RPMI8226 (cell line): ENCODE measurements at places on chromosomes 12 and 14.

- DNase-seq: no peak
Measured at GRCh38 chr12:111424793-111425251, 19.1 kb downstream of the SH2B3 start.

DNA sequence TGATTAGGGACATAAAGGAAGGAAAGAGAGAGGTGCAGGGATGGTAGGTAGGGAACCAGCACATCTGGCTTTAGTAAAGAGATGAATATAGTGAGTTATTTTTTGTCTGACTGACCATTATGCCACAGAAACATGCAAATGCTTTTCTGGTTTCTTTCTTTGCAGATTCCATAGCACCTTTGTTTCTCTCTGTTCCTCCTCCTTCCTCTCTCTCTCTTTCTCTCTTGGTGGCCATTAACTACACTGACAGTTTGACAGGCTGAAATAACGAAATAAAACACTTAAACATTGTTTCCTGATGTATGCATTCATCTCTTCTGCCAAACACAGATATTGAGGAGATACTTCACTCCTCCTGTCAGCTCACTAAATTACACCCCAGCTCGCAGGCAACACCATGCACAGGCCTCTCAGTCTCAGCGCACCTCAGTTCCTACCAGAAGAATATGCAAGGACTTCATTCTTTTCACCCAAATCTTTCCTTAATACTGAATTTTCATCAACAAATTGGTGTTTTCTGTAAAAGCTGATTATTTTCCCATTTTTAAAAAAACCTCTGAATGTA lies 406.9 kb upstream of the SOX5 start:
- DNase-seq: no peak

- DNase-seq: no peak
Measured at GRCh38 chr12:67593041-67593440, 55.5 kb upstream of the DYRK2 start.

GRCh38 chr14:70707138-70708038 lies 65.7 kb downstream of the TTC9 start:
- DNase-seq: no peak

- no peak for DNase-seq
Measured at GRCh38 chr14:59274991-59275391, 86.5 kb downstream of the DAAM1 start.

GRCh38 chr12:75862692-75863471 lies 168.7 kb downstream of the PHLDA1 start:
- DNase-seq: no peak

GRCh38 chr12:32273712-32274111 lies 125.6 kb upstream of the FGD4 start:
- DNase-seq: peak; percentile 42

- no peak for DNase-seq
Measured at GRCh38 chr14:33857650-33858049, 93.2 kb downstream of the EGLN3 start.

- DNase-seq: no peak
Measured at GRCh38 chr14:23444314-23444713, 8.9 kb upstream of the MYH7 start.

DNA sequence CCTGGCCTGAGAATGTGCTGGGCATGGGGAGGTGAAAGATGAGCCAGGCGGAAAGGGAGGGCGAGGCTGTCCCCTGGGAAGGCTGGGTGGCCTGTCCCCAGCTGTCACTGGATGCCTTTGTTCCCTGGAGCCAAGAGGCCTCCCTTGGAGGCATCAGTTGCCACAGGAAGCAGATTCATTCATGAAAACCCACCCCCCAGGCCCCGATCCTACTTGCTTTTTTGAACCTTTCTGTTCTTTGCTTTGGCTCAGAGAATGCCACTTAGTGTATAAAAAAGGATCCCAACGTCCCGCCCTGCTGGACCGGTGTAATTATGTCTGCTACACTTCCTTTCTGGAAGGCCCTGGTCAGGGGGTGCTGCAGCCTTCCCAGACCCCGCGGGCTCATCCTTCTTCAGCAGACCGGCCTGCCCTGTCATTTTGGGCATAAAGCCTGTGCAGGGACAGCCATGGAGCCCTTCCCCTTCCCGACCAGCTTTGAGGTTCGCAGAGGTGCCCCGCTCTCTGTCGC lies 220.2 kb downstream of the SLC41A2 start:
- DNase-seq: no peak

DNA sequence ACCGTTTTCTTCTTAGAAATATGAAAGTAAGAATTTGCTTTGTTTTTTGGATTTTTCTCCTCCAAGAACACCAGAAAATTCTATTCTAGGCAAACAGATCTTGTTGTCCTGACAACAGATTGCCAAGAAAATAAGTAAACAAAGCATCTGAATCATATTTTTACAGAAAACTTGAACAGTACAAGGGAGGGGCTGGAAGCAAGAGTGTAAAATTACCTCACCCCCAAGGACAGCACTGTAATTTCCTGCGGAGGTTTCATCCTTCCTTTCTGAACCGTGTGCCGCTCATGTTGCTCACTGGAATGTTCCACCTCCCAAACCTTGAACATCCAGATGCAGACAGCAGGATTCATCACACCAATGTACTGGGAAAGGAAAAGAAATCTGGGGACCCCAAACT lies 5.4 kb upstream of the CAMKK2 start:
- DNase-seq: no peak

DNA sequence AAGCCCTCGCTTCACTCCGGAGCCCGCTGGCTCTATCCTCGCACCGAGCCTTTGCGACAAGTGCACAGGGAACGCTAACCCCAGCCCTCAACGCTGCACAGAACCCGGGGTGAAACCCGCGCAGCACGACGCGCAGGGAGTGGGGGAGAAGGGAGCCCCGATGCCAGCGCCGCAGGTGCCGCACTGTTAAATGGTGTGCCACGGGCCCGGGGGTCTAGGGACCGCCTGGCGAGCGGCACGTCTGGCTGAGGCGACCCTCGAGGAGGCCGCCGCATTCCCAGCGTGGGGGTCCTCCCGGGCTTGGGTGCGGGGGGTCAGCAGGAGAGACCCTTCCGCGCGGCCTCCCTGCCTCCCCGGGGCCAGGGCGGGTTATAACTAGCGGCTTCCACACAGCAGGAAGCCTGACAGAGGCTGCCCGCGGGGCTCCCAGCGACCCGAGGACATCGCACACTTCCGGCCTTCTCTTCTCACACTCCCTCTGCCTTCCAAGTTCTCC lies 23.8 kb upstream of the LRTM2 start:
- peak; percentile 55 for DNase-seq

DNA sequence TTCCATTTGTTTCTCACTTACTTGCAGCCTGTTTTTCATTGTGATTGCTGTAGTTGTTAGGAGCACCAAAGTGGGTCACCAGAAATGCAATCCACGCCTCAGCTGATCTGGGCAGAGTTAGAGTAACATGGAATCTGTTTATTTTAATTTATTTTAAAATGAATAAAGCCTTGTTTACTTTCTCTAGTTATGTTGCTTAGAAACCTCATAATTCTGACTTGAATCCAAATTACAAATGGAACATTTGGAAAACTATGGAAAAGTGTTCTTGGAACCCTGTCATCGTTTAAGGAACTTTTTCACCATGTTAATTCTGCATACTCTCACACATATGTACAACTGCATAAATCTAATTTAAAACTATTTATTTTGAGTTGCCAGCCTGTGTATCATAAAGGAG lies 92.2 kb upstream of the DAAM1 start:
- no peak for DNase-seq

DNA sequence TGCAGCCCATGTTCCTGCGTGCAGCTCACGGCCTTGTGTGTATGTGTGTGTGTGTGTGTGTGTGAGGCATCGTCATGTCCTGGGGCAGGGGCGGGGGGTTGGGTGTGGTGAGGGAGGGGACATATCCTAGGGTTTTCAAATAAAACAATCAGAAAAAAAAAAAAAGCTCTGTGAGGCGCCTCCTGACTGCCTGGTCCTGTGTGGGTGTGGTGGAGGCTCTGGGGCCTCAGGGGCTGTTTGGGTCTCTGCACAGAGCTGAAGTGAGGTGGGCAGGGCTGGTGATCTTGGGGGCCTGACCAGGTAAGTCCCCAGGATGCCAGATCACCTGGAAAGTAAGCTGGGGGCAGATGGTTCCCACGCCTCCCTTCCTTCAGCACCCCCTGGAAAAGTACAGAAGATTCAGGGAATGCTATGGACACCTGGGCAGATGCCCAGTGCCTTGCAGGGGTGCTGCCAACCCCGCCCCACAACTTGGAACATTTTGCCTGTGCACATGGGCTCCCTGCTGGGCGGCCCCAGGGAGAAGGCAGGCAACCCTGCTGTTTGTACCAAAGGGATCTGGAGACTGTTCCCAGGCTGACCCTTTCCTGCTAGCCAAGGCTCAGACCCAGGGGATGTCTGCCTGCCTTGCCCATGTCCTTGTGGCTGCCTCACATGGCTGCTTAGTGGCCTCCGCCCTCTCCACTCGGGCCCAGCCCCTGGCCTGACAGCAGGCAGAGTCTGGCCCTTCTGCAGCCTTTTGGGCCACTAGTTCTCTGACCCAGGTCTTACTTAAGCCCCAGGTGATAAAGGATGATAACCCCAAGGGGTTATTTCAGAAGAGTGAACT lies 28.8 kb downstream of the CLSTN3 start:
- DNase-seq: no peak

- no peak for DNase-seq
Measured at GRCh38 chr12:38961683-38962082, 56.3 kb upstream of the CPNE8 start.

DNA sequence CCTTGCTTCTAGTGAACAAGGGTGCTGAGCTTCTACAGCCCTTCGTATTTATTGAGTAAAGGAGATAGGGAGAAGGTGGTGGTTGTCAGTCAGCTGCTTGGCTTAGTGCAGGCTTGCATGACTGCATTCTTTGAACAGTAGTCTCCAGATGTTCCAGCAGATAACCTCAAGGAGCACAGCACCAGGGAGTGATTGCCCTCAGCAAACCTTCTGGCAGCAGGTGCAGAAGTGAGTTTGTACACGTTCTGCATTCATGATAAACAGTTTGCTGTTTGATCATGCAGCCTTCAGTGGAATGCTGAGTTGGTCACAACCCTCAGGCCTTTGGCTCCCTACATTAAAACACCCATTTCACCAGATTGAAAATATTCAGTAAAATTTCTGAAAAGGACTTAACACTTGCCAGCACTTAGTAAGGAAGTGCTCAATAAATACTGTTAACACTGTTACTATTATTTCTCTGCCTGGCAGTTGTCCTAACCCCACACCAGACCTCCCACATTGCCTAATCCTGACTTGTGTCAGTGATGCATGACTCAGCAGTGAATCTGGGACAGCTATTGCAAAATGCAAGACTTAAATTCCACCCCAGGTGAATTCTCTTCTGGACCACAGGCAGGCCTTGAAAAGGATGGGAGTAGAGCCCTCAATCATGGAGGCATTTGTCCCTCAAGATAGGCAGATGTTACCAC lies 18.9 kb upstream of the CARMIL3 start:
- no peak for DNase-seq

- peak; percentile 64 for DNase-seq
Measured at GRCh38 chr12:56766535-56766934, 3.4 kb downstream of the HSD17B6 start.

DNA sequence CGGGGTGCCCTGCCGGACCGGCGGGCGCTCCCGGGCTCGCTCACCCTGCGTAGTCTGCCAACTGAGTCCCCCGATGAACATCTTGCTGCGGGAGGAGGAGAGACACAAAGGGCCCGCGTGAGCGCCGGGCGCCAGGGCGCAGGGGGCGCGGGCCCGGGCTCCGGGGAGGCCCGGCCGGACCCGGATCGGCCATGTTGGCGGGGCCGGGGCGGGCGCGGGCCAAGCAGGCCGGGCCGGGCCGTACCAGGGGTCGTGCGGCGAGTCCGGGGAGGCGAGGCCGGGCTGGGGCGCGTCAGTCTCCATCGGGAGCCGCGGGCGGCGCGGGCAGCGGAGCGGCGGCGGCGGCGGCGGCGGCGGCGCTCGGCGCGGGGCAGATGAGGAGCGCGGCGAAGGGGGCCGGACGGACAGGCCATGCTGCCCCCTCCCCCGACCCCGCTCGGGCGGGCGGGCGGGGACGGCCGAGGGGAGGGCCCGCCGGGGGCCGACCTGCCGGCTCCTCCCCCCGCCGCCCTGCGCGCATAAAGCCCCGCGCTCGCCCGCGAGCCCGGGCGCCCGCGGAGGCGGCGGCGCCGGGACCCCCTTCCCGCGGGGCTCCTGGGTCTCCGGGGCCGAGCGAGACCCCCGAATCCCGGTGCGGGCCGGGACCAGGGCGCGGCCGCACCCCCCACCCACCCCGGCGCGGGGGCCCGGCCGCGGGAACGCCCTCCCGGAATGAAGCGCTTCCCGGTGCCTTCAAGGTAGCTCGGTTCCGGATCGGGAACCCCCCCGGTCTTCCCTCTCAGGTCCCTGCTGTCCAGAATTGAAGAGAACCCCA lies at the start of gene MSI1:
MSI1 (minus strand) TSS at position 376 of the 814 bp plus-strand sequence; CDS start at position 303, 73 bp downstream.
- no peak for DNase-seq

DNA sequence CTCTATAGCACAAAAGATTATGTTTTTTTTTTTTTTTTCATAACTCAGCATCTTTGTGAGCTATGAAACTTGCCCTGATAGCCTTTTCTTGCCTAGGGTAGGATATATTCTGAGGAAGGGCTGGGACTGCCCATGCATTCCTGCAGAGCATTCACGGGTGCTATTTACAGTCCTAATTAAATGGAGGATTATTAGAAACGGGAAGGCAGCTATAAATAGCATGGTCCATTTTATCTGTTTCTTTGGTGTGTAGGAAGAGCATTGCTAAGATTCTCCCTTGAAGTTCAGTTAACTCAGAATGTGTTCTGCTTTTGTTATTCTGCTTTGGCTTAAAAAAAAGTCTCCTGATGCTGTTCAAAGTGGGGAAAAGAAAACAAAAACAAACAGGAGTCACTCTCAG lies 630.9 kb downstream of the DIO2 start:
- no peak for DNase-seq

DNA sequence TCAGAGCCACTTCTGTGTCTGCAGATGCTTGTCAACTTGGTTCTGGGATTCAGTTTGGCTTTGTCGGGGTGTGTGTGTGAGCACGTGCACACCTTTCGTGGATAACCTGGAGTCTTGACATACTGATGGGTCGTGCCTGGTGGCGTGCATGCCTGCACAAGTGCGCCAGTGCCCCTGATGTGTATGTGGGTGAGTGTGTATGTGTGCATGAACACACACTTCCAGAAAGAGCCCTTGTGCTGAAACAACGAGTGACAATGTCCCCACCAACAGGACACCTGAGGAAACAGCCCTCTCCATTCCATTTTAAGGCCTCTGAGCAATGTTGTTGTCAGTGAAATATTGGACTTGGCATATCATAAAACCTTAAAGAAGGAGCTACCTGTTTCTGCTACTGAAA lies 53.9 kb downstream of the SMUG1 start:
- DNase-seq: peak; percentile 31

DNA sequence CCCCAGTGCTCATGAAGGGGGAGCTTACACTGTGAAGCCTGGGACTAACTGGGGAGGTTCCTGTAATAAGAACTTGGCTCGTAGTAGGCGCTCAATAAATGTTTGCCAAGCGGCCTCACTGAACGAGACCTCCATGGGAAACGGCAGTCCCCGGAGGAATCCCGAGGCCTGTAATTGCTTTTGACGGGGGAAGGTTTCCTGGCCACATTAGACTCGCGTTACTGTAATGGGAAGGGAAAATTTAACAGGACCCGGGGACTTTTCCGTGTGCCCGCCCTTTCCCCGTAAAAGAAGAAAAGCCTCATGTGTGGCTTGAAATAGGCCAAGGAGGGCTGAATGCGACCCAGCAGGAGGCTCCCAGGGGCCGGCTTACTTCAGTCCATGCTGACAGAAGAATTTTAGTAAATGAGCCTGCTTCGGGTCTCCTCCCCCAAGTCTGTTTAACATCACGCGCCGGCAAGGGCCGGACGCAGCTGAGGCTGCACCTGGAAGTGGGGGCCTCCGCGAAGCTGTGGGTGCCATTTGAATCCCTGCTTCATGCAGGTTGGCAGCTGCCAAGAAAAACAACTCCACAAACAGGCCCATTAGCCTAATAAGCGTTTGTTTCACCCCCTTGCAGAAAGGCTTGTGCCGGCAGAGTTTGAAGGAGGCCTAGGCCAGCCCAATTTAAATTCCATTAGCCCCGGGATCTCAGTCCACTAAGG lies 39.8 kb upstream of the PWP1 start:
- DNase-seq: peak; percentile 20
